Stimulated activated naive CD4-positive, alpha-beta T cell treated with Interleukin-2 at 50 U/mL for 16 hours (primary cell): ENCODE measurements at places on chromosomes 5 and 9.

DNA sequence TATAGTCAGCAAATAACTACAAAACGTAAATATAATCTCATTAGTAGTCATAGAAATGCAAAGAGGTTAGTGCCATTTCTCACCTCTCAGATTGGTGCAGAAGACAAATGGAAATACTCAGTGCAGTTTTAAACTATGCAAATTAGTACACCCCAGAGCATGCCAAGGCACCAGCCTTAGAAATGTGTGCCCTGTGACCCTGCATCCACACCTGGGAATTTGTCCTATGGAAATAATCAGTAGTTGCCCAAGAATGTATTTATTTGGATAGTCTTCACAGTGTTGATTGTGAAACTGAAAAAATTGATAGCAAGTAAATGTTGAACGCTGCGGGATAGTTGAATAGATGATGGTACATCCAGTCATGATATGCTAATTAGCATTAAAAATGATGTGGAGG, 152.7 kb downstream of the KDM4C start:
- no peak for DNase-seq

- DNase-seq = no peak
Measured at GRCh38 chr9:130491830-130492482, 47.2 kb downstream of the ASS1 start.

DNA sequence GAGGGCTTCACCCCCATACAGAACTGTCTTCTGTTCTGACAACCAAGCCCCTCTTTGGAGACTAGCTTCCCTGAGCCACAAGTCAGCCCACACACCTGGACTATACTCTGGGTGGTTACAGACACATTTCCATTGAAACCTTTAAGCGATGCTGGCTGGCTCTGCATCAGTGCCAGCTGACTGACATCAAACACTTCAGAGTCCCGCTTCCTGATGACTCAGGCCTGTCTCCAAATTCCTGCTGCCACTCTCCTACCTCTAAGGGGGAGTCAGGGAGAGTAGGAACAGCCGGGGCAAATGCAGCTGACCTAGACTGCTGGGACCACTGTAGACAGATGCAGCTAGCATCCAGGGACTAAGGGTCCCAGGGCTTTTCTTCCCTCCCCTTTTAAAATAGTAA, 59.4 kb downstream of the SIL1 start:
- no peak for DNase-seq

DNA sequence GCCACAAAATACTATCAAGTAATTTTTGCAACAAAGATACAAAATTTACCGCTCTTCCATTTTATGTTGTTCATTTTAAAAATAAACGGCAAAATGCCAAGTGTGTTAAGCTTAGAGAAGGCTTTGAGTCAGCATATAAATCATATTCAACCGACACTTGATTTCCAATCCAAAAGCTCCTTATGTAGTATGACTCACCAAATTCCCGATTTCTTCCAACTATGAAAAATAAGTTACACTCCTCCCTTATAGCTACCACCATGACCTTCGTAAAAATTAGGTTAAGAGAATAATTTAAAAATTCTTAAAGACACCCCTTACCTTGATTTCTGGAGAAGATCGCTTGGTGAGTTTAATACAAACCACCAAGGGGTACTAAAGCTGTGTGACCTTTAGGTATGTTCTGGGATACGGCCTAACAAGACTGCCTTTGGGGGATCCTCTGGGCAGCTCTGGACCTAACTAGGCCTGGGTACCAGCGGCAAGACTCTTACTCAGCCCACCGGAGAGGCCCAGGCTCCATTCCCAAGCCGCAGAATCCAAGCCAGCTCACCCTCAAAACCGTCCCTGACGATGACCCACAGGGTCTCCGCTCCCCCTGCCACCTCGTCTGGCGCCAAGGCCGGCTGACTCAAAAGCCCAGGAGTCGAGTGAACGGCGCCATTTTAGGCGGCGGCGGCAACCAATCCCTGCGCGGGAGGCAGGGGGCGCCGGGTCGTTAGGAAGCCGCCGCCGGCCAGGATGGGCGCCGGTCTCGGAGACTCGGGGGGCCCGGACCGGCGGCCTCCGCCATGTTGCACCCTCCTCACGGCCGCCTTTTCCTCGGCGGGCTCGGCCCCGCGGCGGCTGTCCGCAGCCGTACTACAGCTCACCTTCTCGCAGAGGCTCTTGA, 739 bp downstream of the PPP2CA start:
- peak; percentile 67 for DNase-seq

GRCh38 chr9:124973807-124974206, 32.9 kb upstream of the GOLGA1 start:
- DNase-seq = no peak

DNA sequence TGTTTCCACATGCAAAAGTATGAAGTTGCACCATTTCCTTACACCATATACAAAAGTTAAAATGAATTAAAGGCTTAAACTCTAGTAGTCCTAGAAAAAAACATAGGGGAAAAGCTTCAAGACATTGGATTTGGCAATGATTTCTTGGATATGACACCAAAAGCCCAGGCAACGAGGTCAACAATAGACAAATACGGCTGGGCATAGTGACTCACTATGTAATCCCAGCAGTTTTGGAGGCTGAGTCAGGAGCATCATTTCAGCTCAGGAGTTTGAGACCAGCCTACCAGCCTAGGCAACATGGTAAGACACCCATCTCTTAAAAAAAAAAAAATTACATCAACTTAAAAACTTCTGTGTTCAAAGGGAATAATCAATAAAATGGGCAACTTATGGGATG, 30.9 kb upstream of the SREK1 start:
- DNase-seq = no peak

DNA sequence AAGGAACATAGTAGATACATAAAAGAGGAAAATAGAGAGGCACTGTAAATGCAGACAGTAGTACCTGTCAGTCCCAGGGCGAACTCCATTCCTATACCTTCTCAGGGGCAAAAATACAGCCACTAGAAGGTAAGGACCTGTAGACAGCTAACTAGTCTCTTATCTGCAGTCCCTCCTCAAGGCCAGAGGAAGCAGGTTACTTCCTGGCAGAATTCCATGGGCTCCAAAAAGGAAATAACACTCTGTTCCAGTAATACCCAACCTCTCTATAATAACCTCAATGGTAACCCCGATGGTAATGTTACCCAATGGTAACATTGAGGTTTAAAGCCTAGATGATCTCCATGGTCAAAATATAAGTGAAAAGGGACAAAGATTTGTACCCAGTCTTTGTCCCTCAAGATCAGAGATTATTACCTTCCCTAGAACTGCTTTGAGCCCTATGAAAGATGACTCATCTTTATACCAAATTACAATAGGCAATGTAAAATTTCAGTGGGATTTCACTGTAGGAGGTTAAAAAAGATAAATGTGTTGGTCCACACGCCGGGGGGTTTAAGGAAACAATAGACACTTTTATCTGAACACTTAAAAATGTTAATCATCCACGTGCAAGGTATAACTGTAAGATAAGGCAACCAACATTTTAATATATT, 113.0 kb downstream of the DENND1A start:
- no peak for DNase-seq

- no peak for DNase-seq
Measured at GRCh38 chr5:79267180-79267579, 31.2 kb downstream of the JMY start.

DNA sequence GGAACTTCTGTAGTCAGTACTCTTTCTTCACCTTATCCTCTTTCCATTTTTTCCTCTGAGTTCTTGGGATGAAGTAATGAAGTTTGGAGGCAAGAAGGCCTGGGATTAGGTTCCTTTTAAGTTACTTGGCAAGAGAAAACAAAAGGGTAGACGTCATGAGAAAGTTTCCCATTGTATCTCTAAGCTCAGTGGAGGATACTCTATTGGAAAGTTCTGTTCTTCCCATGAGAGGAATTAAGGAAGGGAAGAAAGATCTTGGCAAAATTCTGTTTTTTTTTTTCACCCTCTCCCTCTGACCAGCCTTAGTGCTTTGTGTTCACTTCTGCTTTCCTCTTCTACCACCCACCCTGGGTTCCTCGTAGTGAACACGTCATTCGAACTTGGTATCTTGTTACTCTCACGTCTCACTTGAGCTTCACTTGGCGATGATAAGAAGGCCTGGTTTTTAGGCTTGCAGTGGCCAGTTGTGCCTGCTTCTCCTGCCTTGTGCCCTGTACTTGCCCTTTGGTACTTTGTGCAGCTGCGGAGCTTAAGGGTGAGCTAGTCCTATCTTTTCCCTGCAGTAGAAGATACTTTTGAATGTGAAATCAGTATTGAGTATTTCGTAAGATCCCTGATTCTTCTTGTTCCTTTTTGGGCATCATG, 67.0 kb downstream of the ARHGAP26 start:
- DNase-seq = no peak

DNA sequence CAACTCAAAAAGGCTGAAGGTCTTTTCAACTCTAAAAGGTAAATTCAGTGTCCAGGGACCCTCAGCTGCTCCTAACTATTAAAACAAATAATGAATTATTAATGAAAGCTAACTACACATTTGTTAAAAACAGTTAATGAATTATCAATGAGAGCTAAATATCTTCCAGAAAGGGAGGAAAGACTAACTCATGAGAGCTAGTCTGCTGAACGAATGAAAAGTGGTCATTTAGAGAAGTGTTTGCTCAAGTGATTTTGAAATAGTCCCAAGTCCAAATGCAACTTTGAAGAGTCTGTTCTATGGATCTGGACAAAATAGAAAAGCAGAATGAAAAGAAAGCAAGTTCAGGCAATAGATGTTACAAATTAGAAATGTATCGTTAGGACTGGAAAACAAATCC, 133.9 kb upstream of the SPEF2 start:
- no peak for DNase-seq

GRCh38 chr9:127506814-127507750, 55.8 kb downstream of the LRSAM1 start:
- DNase-seq = no peak

DNA sequence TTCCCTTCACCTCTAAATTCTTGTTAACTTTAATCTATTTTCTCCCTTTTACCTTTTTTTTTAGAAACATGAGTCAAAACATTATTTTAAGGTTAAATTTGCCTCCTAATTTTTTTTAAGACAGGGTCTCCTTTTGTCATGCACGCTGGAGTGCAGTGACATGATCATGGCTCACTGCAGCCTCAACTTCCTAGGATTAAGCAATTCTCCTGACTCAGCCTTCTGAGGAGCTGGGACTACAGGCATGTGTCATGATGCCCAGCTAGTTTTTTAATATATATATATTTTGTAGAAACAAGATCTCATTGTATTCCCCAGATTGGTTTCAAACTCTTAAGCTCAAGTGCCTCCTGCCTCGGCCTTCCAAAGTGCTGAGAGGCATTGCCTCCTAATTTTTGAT, 424.7 kb upstream of the FAM174A start:
- DNase-seq = no peak

DNA sequence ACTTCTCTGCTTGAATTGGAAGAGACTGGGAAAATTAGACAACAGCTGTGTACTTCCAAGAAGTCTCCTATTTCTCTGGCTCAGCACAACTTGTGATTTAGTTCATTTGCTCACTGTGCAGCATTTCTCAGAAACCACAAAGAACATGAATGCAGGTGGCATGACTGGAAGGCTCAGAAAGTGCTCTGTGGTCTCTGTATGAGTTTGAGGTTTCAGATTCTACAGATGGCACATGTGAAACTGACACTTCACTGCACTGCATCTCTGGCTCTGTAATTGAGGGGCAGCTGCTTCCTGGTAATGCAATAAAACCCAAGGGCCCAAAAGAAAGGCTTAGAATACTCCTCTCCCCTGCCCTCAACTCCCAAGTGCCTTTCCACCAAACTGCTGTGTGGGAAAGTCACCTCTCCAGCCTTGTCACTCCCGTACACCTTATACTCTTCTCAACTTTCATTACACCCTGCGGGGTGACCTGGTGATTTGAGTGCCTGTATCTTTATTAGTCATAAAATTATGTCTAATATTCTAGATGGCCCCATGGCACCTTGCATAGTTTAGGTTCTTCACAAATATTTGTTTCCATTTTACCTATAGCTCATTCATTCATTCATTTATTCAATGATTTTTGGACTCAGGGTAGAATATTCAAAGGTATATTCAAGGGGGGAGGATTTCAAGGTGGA, 82.5 kb downstream of the ESM1 start:
- DNase-seq = peak; percentile 28

DNA sequence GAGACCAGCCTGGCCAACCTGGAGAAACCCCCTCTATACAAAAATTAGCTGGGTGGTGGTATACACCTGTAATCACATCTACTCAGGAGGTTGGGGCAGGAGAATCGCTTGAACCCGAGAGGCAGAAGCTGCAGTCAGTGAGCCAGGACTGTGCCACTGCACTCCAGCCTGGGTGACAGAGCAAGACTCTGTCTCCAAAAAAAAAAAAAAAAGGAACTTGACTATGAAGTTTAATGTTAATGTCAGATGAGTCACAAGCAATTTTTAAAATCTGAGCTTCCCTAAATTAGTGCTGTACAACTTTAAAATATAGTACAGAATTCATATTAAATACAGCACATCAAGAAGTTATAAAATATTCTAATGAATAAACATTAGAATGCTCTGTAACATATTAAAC, 1.5 kb downstream of the MEIKIN start:
- no peak for DNase-seq

GRCh38 chr9:108479989-108480652, 375.7 kb downstream of the ACTL7B start:
- DNase-seq = no peak

- DNase-seq = no peak
Measured at GRCh38 chr9:21556581-21557427, 74.7 kb upstream of the IFNE start.

DNA sequence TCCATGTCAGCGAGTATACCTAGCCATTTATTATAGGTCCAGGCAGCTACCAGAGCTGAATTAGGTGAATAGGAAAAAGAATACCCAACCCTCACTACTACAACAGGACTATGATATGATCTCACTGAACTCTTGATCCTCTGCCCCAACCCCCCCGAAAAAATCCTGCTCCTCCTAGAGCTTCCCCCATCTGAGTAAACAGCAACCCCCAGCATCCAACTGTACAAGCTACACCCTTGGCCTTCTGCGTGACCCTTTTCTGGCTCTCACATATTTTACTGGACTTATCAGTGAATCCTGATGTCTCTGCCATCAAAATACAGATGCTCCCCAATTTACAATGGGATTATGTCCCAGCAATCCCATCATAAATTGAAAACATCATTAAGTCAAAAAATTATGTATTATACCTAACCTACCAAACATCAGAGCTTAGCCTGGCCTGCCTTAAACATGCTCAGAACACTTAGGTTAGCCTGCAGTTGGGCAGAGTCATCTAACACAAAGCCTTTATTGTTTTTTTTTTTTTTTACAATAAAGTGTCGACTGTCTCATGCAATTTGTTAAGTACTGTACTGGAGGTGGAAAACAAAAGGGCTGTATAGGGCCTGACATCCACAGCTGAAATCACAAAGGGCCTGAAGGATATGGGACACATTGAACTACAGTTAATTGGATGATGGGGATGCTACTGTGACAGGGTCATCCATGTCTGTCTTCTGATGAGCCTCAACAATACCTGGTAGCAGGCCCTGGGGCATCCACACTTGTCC, 128.9 kb upstream of the ERCC6L2 start:
- no peak for DNase-seq

- DNase-seq = no peak
Measured at GRCh38 chr9:96514108-96514799, 64.3 kb downstream of the HABP4 start.
